NCI-H2227 treated with DMSO at 0.1 percent for 48 hours (cell line): ENCODE measurements at places on chromosomes 5 and 9.

GRCh38 chr5:99187611-99188010, 258.8 kb upstream of the CHD1 start:
- no peak for DNase-seq

- no peak for DNase-seq
These were observed 615 bp downstream of the PSMD5 start for GRCh38 chr9:120841930-120842684.

GRCh38 chr5:104327801-104328200, 765.2 kb upstream of the NUDT12 start:
- DNase-seq, result no peak

GRCh38 chr9:96177005-96177718, 124.8 kb downstream of the HSD17B3 start:
- DNase-seq, result no peak

GRCh38 chr5:172769616-172770373, 1.2 kb downstream of the DUSP1 start:
- DNase-seq, result no peak

DNA sequence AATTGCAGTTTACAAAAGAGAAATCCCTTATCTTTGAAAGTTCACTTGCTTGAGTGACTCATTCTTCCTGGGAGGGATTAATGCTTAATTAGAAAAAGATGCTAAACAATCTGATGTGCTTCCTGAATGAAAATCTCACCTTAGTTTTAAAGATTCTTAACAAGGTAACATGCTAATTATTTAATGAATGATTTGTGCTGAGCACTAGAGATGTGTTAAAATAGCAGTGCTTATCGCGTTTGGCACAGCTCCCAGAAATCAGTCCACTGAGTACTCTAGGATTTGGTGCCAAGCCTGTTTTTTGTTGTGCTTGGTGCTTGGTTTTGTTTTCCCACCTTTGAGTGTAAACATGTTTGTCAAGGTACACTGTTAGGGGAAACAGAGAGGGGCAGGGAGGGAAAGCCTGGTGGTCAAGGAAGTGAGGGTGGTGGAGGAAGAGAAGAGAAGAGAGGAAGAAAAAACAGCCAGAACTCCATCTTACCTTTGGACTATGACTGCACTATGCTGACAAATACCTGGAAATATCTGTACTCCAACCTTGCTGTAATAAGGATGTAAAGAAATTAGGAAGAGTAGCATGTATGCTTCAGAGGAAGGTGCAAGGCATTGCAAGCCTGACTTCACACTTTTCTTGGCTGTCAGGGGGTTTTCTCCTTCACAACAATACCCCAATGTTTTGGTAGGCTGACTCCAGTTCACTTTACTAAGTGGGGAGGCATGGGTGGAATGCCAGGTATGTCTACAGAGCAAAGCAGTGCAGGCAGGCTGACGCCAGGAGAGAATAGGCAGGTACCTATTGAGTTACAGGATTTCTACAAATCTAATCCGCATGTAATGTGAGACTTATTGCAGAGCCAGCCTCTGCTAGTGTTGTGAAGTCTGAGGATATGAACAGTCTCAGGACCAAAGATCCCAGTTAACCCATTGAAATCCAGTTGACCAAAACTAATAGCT, 157.2 kb upstream of the ISL1 start:
- no peak for DNase-seq

DNA sequence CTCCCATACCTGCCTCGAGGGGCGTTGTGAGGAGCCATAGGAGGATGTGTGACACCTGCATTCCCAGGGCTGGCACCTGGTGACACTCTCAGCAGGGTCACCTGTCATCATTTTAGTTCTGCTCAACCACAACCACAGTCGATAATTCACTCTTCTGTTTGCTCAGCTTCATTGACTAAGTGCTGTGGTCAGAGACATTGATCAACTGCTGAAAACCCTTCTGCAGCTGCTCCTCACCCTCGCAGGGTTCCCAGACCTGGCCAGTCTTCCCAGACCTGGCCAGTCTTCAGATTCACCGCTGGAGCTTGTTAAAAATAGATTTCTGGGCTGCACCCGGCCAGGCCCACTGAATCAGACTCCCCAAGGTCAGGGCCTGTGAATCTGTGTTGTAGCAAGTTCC, 92.8 kb downstream of the MVB12B start:
- no peak for DNase-seq

- no peak for DNase-seq
These were observed 14.9 kb upstream of the MEGF10 start for GRCh38 chr5:127275641-127276193.

DNA sequence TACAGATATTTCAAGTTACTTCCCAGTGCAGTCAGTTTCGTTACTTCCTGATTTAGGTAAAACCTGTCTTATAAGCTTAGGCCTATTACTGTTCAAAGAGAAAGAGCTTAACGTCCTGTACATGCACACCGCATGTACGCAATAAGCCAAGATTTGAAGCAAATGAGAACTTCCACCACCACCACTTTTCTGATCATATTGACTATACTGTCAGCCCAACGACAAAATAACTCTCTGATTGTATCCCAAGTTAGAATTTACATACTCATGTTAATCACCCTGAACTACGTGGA, 5.1 kb downstream of the NFIB start:
- DNase-seq, result no peak

DNA sequence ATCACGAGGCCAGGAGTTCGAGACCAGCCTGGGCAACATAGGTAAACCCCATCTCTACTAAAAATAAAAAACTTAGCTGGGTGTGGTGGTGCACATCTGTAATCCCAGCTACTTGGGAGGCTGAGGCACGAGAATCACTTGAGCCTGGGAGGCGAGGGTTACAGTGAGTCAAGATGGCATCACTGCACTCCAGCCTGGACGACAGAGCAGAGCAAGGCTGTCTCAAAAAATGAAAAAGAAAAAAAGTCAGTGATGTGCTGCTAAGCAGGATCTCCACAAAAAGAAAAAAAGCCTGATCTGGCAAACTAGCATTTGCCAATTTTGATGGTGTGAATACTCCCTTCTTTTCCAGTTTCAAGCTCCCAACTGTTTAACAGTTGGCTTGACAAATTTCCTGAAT, 21.9 kb downstream of the F2R start:
- no peak for DNase-seq

- DNase-seq, result no peak
These were observed 37.5 kb upstream of the LIFR start for GRCh38 chr5:38593959-38594358.
